Skin of body (tissue), 3 donors: ENCODE measurements at places on chromosomes 1 and 21.

GRCh38 chr1:180407051-180407450, 95.3 kb downstream of the ACBD6 start:
- DNase-seq = no peak

- DNase-seq = no peak
Measured at GRCh38 chr1:154190550-154190949, 1.4 kb downstream of the TPM3 start.

DNA sequence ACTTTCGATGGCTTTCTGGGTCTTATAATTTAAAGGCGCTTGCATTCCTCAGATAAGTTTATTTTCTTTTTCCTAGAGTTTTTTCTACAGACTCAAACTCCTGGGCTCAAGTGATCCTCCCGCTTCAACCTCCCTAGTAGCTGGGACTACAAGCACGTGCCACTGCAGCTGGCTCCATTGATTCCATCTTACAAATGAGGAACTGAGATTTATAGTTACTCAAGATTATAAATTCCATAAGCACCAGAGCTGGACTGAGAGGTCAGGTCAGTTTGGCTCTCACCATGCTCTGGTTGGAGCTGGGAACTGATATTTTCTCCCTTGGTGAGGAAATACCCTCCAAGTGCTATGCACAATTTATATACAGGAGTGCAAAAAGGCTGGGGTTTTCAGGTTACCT, 13.4 kb upstream of the PRPF38B start:
- no peak for DNase-seq

DNA sequence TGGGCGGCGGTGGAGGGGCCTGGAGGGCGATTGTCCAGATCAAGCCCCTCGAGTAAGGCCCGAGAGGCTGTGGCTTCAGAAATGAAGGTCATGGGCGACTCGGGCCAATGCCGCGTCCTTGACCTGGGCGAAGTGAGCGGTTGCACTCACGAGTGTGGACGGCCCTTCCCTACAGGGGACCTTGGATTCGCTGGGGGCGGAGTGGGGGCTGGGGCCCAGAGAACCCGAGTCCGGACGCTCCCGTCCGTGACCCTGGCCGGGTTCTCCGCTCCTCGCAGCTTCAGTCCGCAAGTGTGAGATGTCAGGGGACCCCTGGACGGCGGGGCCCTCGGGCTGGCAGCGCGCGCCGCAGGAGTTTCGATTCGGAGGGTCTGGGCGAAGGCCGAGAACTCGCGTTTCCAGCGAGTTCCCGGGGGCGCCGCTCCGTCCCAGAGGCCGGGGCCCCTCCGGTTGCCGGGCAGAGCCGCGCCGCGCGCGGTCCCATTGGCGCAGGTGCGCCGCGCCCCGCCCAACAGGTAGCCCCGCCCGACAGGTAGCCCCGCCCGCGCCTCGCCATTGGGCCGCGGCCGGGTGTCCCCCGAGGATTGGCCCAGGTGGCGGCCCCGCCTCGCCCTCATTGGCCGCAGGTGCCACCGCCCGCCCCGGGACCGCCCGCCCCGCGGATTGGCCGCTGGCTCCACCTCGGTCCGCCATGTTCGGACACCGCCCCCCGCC, at the start of gene PRKCZ:
Gene PRKCZ, plus strand, starts transcription at position 694 of the 714 bp plus-strand sequence. CDS start 220 bp downstream, outside the sequence.
- DNase-seq = peak; percentile 12

GRCh38 chr1:206514813-206515387, 7.6 kb downstream of the RASSF5 start:
- no peak for DNase-seq

DNA sequence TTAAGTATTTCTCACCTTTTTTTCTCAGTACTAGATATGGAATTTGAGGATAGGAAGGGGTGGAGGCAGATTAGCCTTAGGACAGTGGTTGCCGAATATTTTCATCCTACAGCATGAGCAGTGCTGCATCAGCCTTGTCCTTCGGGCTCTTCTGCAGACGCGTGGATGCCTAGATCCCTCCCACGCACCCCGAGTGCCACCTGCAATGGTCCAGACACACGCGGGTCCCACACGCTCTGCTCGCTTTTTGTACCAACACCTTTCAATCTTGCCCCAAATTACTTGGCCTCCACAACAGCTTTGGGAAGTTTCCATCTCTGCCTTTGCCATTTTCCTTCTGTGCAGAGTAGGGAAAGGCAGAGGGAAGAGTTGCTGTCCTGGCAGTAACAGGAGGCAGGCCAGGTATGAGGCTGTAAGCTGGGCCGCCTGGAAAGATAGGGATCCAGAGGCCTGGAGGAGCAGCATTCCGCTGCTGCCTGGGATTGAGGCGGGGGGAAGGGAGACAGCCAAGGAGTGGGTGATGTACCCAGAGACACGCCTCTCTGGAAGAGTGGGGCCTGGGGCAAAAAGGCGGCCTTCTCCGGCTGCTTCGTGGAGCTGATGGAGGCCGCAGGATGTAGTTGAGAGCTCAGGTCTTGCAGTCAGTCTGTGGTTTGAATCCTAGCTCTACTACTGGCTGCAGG, 467.7 kb downstream of the KIF26B start:
- no peak for DNase-seq

- DNase-seq = no peak
Measured at GRCh38 chr1:2320760-2321667, 70.3 kb downstream of the MORN1 start.

DNA sequence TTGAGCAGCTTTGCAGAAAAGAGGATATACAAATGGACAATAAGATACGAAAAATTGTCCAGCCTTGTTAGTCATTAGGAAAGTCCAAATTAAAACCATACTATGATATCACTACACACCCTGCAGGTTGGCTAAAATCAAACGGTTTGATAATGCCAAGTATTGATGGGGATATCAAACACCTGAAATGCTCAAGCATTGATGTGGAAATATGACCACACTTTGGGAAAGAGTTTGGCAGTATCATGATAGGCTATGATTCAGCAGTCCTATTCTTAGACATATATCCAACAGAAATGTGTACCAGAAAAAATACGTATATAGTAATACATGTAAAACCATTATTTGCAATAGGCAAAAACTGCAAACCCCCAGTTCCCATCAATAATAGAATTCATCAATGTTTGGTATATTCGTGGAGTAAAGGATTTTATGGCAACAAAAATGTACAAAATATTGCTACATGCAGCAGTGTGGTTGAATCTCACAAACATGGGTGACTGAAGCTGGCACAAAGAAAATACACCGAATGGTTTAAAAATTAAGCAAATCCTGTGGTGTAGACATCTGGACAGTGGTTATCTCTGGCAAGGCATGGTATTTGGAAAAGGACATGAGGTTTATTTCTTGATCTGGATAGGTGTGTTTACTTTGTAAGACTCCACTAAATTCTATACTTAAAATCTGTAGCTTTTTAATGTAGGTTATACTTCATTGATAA, 243.2 kb downstream of the FGGY start:
- no peak for DNase-seq

GRCh38 chr1:222583079-222583478, 6.7 kb downstream of the TAF1A start:
- no peak for DNase-seq

GRCh38 chr1:215842905-215843304, 275.8 kb downstream of the KCTD3 start:
- DNase-seq = no peak

DNA sequence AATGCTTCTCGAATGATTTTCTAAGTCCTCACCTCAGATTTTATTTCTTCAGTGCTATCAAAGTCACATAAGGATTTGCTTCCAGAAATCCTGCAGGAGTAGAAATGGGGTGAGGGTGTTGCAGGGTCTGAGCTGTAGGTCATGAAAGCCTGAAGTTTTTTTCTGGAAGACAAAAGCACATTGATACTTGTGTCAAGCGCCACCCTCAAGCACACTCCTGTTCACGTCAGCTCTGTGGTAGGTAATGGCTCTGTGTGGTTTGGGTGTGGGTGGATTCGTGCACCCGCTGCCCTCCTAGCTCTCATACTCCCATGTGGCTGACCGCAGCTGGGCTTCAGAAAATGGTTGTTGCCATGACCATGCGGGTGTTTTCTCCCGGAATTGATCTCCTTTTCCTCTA, 39.9 kb downstream of the AKNAD1 start:
- peak; percentile 81 for DNase-seq

- no peak for DNase-seq
Measured at GRCh38 chr1:29190718-29191117, 9.0 kb upstream of the SRSF4 start.

DNA sequence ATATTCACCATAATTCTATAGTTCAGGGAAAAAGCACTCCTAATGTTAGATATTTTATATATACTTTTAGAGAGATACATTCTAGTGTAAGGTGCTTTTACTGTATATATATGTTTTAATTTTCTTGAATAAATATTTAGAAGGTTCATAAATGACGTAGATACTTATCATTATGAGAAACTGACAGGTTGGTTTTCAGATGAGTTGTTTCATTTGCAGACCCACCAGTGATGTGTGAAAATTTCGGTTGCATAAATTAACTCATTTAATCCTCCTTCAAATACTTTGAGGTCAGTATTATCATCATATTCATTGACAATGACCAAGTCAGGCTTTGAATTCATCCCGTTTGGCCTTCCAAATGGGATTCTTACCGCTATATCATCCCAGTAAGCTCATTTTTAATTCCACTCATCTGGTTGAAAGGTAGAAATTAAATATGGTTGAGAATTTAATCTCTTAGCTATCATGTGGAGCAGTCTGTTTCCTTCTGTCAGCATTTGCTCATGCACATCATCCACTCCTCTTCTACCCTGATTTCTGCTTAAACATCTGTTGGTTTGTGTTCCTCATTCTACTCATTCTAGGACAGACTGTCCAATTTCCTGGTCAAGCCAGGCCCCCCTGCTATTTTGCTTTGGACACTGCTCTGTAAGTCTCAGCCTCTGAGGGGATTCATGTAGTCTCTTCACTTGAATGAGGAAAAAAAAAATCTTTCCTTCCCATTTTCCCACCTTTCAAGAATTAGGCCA, 1156.6 kb downstream of the PLA2G4A start:
- DNase-seq = no peak

DNA sequence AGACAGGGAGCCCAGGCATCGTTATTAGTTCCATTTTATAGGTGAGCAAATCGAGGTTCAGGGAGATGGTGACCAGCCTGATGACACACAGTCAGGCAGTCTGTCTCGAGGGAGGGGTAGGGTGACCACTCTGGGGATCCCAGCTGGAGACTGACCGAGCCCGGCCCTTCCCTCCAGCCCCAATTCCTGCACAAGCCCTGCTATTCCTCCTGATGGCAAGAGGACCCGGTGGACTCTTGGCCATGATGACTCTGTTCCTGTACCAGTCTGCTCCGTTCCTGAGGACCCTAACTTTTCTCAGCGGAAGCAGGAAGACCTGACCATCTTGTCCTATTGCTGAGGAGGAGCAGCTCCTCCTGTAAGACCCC, 391 bp downstream of the AGT start:
- DNase-seq = no peak
